Smooth muscle cell of bladder (primary cell): ENCODE measurements at places on chromosomes 2 and 18. TPM values are rescaled to one million over a fixed set of nuclear protein-coding genes. Genes with fewer than 3 reads are reported as not detected.

The MAL gene
- total RNA-seq = not detected in 2 replicates

The VWC2L gene
- under 0.01 TPM in 1 of 2 replicates, not detected in the other for total RNA-seq

The MYO5B gene
- 0.18 and 0.28 TPM in 2 replicates for total RNA-seq

The IL37 gene
- total RNA-seq = not detected in 2 replicates

The GPR35 gene
- total RNA-seq = 0.28 and 0.74 TPM in 2 replicates

The IL1RN gene
- 0.09 and 0.71 TPM in 2 replicates for total RNA-seq

The LRRTM1 gene
- total RNA-seq = not detected in 2 replicates

The ABCG8 gene
- total RNA-seq = not detected in 2 replicates

The CD28 gene
- under 0.01 TPM in 1 of 2 replicates, not detected in the other for total RNA-seq

The RAX gene
- total RNA-seq = not detected in 2 replicates

The GPBAR1 gene
- total RNA-seq = 0.14 and 0.37 TPM in 2 replicates

The SERPINB10 gene
- total RNA-seq = not detected in 2 replicates

The LRATD1 gene
- total RNA-seq = 0.09 and 0.28 TPM in 2 replicates

The MTLN gene
- 55.6 and 113 TPM in 2 replicates for total RNA-seq

The WDCP gene
- total RNA-seq = 6.1 and 7.8 TPM in 2 replicates

The EPB41L3 gene
- total RNA-seq = 10.1 and 30.4 TPM in 2 replicates

The BOLL gene
- total RNA-seq = not detected in 2 replicates

The EHBP1 gene
- total RNA-seq = 58.9 and 86.7 TPM in 2 replicates

The TMEM163 gene
- total RNA-seq = not detected in 2 replicates

The C2orf66 gene
- total RNA-seq = not detected in 2 replicates

The CHST10 gene
- 8.2 and 8.3 TPM in 2 replicates for total RNA-seq

The C1QL2 gene
- not detected in 2 replicates for total RNA-seq

The STRN gene
- total RNA-seq = 10.5 and 12.2 TPM in 2 replicates

The DPP10 gene
- not detected in 2 replicates for total RNA-seq

The GLI2 gene
- 6.4 and 11.3 TPM in 2 replicates for total RNA-seq

The CTNNA2 gene
- not detected in 2 replicates for total RNA-seq

The SPAST gene
- 20.1 and 22.6 TPM in 2 replicates for total RNA-seq

The CFC1 gene
- total RNA-seq = not detected in 2 replicates

The CCDC88A gene
- 23.6 and 27.5 TPM in 2 replicates for total RNA-seq

The FRZB gene
- total RNA-seq = 0.09 TPM in 1 of 2 replicates, not detected in the other

The AMMECR1L gene
- 13.4 and 14.2 TPM in 2 replicates for total RNA-seq

The ALPI gene
- not detected in 2 replicates for total RNA-seq

The TXNL4A gene
- total RNA-seq = 64.0 and 73.1 TPM in 2 replicates

The DOK6 gene
- total RNA-seq = 7.3 and 12.3 TPM in 2 replicates

The PTPRN gene
- 6.4 and 57.0 TPM in 2 replicates for total RNA-seq

The PTPN2 gene
- total RNA-seq = 32.1 and 33.1 TPM in 2 replicates

The MALL gene
- 2.6 and 11.3 TPM in 2 replicates for total RNA-seq

The CYBRD1 gene
- 195 and 340 TPM in 2 replicates for total RNA-seq

The SERPINB11 gene
- not detected in 2 replicates for total RNA-seq

The FZD7 gene
- 68.4 and 109 TPM in 2 replicates for total RNA-seq

The SEMA4F gene
- 4.1 and 4.4 TPM in 2 replicates for total RNA-seq

The PSD4 gene
- total RNA-seq = 1.1 and 3.4 TPM in 2 replicates

The FNDC4 gene
- total RNA-seq = 11.9 and 14.0 TPM in 2 replicates

The VIT gene
- total RNA-seq = 2.0 and 3.1 TPM in 2 replicates

The CELF4 gene
- 0.09 TPM in 1 of 2 replicates, not detected in the other for total RNA-seq
